Fibroblast of gingiva (primary cell): ENCODE measurements at places on chromosomes 7 and 10.

GRCh38 chr10:91709394-91709798 is 76.5 kb upstream of the PPP1R3C start:
- peak; percentile 84 for DNase-seq

- DNase-seq, result no peak
These were observed 238.5 kb downstream of the CACNB2 start for GRCh38 chr10:18378766-18379165.

- no peak for DNase-seq
These were observed 9.3 kb upstream of the CLEC5A start for GRCh38 chr7:141956084-141956483.

- no peak for DNase-seq
These were observed 185.2 kb downstream of the DYNC1I1 start for GRCh38 chr7:95957510-95957909.
